ENCODE measurements at places on chromosomes 1 and 21.

DNA sequence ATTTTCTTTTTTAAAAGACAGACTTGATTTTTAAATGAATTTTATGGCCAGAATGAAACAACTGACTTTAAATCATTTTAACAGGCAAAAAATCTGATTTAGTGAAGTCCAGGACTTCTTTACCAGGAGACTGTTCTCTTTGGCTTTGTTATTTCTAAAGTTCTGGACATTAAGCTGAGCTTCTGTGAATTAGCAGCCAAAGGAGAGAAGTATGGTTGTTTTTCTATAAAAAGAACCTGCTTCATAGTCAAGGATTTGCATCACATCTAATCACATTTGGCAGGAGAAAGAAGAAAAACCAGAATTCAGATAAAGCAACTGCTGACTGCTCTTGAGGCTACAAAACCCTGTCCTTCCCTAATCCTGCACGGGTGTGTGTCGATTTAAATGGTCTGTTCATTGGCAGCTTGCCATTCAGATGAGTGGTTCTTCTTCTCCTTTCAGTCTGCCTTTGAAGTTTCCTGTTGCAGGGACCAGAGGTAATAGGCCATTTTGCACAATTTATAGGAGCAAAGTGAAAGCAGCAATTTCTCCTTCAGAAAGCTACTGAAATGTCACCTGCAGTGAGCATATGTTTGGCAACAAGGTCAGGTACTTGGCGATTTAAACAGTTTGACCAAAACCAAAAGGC lies 215.4 kb downstream of the OLFM3 start:
- DNase-seq: peak; percentile 3

DNA sequence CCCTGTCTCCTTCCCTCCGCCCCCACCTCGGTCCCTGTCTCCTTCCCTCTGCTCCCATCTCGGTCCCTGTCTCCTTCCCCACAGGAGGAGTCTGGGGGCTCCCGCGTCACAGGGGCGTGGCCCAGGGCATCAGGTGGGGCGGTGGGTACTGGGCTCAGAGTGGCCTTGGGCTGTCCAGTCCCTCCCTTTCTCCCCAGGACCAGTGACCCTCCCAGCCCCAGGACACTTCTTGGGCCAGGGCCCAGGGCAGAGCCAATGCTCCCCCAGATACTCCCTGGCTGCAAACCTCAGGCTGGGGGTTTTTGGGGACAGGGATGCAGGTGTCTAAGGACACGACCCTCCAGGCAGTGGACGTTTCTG lies 6.8 kb upstream of the RNF223 start:
- DNase-seq: no peak

DNA sequence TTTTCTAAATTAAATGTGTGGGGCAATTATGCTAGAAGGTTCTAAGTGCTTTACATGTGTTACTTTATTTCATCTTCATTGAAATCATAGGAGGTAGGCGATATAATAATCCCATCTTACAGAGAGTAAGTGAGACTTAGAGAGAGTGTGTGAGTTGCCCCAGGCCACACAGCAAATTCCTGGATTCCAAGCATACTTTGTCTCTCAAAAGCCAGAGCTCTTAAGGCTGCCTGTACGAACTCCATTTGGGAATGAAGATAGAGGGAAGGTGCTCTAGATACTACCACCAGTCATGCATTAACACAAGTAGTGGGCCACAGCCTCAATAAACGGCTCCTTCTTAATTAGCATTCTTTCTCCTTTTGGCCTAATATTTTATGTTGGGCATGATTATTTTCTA lies 170.1 kb downstream of the SIPA1L2 start:
- DNase-seq: no peak

- no peak for DNase-seq
Measured at GRCh38 chr21:46472246-46472645, 13.6 kb downstream of the DIP2A start.

DNA sequence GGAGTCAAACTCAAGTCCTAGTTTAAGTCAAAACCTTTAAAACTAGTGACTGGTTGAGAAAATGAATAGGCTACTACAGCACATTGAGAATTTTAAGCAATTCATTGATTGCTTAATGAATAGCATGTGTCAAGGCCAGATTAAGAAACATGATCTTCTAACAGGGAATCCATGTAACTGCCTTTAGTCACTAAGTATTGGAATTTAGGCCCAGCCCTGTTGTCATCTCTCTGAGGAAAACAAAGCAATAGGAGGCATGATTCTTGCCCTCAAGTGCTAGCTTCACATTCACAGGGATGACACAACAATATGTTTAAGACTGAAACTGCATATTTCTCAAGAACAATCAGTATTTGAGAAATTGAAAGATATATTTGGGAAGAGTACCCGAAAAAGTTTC lies 70.0 kb upstream of the PTGS2 start:
- no peak for DNase-seq

DNA sequence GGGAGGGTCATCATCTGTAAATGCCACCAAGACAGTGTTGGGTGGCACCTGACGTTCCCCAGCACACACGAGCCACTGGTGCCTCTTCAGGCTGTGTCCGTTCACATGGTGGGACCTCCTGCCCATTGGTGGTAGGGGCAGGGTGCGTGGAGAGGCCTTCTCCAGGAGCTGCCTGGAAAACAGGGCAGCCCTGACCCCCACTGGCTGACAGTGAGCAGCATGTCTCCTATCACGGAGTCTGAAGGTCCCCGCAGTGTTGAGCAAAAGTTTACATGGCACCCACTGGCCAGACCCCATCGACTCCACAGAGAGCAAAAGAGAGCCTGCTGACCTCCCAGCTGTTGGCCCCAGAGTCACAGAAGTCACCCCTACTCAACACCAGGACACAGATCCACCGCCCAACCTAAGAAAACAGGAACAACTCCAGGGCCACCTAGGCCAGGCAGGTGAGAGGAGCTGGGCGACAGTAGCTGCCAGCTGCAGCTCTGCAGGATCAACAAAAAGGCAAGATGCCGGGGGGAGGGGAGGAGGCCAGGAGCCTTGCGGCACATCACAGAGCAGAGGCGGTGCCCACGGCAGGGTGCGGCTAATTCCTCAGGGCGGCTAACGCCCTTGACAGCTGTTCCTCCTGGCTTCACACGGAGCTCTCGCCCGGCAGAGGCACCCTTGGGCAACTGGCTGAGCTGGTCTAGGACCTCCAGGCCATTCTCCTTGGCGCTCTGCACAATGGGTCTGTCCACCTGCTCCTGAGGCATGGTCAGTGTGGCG lies 14.4 kb upstream of the IFI6 start:
- peak; percentile 1 for DNase-seq

GRCh38 chr1:162430583-162430982 lies 18.6 kb upstream of the SH2D1B start:
- no peak for DNase-seq

- no peak for DNase-seq
Measured at GRCh38 chr1:66154394-66154793, 361.7 kb downstream of the PDE4B start.

DNA sequence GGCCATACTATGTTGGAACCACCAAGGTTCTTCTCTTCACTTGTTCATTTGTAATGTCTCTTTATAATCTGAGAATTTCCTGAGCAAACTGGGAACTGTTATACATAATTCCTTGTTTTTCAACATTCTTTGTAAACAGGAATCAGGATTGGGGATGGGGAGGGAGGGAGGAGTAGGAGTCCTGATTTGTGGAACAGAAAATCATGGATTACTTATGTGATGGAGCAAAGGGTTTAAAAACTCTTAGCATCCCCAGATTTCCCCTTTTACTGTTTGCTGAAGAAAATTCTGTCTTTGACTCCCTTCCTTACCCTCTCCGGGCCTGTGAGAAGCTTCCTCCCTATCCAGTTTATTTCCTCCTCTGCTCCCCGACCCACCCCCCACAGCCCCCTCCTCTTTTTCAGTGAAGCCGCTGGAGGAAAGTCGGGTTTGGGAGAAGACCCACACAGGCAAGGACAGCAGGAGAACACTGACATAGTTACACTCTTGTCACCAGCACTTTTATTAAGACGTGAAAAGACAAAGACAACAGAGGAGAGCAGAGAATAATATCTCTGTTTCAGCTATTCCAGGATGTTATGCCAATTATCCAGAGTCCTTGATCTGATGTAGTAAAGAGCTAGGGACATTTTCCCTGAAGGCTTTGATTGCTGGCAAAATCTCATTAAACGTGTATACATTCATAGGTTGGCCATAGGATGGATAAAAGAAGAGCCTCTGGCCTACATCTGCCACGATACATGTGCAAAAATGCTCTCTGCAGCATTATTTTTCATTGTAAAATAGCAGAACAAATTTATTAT lies 4.6 kb upstream of the NBPF1 start:
- no peak for DNase-seq

- DNase-seq: peak; percentile 15
Measured at GRCh38 chr1:19651141-19651737, 7.1 kb downstream of the NBL1 start.

- no peak for DNase-seq
Measured at GRCh38 chr1:150441121-150441520, 46.1 kb upstream of the TARS2 start.

DNA sequence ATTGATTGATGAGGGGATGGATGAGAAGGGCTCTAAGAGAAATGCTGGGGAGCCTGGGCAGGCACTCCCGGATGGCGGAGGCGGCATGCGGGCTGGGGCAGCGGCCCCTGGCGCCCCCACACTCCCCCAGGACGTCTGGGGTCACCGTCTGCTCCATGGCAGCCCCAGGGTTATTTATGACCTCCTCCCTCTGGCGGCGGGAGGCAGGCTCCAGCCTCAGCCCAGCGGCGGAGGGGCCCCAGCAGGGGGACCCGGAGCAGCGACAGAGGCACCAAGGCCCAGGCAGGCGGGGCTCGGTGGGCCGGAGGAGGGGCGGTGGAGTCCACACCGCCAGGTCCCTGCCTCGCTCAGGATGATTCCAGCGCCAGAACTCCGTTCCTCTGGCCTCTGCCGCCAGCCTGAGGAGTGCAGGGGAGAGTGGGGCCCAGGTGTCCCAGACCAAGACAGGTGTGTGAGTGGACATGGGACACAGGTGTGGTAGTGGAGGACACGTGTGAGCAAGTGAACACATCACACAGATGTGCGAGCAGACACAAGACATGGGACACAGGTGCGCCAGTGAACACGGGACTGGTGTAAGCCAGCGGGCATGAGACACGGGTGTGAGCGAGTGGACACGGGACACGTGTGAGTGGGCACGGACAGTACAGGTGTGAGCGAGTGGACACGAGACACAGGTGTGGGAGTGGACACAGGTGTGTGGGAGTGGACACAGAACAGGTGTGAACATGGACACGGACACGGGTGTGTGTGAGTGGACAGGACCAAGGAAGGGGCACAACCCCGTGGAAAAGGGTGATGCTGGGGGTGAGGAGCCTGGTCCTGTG lies 2.5 kb upstream of the SAMD11 start:
- peak; percentile 66 for DNase-seq

GRCh38 chr1:181592255-181592859 lies 109.0 kb downstream of the CACNA1E start:
- no peak for DNase-seq

DNA sequence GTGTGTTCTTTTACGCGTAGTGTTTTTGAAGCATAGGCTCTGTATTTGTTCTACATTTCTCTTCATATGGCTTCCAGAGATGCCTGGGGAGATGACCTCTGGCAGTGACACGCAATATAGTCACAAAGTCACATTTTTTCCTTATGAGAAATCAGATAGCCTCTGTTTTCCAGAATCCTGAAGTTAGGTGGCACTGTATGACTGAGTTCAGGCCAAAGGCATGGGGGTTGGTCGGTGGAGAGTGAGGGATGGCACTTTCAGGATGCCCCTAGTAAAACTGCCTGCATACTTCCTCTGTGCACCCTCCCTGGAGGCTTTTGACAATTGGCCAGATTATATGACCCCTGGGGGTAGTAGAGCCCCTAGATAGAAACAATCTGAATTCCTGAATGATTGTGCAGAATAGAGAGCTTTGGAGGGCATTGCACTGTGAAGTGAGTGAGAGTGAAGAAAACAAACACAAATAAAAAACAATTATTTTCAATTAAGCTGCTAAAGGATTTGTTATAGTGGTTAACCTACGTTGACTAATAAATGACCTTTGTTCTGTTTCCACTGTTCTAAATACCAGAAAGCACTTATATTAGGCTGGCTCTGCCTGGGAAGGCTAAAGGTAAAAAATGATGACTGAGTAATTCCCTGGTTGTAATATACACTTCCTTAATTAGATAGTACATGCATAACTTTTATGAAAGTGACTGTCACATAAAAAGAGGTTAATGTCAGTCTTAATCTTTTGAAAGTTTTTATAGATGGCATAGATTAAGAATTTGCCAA lies 1660.8 kb downstream of the PLA2G4A start:
- no peak for DNase-seq

GRCh38 chr1:226128487-226129075 lies 58.0 kb downstream of the ACBD3 start:
- no peak for DNase-seq

GRCh38 chr21:45877821-45878469 lies 103.6 kb upstream of the COL6A1 start:
- no peak for DNase-seq

DNA sequence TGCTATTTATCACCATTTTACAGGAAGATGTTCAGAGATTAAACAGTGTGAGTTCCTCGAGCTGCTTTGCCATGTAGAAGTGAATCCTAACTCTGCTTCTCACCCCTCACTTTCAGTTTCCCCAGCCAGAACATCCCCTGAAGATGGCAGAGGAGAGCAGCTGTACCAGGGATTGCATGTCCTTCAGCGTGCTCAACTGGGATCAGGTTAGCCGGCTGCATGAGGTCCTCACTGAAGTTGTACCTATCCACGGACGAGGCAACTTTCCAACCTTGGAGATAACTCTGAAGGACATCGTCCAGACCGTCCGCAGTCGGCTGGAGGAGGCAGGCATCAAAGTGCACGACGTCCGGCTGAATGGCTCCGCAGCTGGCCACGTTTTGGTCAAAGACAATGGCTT lies 16.9 kb downstream of the TENT5C start:
- no peak for DNase-seq

GRCh38 chr1:243930822-243931671 lies 81.0 kb upstream of the AKT3 start:
- DNase-seq: no peak

DNA sequence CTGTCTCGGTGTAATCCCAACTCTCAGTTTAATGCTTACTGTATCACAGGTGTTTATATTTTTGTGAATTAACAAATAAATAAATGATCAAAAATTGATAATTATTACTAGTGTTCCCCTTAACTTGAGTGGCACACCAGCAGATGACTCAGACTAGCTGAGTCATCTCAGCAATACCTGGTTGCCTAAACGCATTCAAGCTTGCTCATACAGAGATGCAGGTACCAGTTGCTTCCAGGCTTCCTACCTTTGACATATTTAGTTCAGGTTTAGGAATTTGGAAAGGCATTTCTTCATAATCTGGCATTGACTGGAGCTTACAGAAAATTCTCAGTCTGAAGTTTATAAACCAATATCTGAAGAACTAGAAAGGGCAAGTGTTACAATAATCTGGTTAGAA lies 78.9 kb upstream of the LMO4 start:
- DNase-seq: no peak

GRCh38 chr1:20430355-20431175 lies 55.4 kb downstream of the CAMK2N1 start:
- peak; percentile 29 for DNase-seq

- peak; percentile 78 for DNase-seq
Measured at GRCh38 chr1:46983830-46984586, 39.5 kb upstream of the CYP4X1 start.

- DNase-seq: no peak
Measured at GRCh38 chr1:234932511-234933430, 195.9 kb downstream of the TOMM20 start.
